AG08396 (cell line): ENCODE measurements at places on chromosomes 16 and 17.

DNA sequence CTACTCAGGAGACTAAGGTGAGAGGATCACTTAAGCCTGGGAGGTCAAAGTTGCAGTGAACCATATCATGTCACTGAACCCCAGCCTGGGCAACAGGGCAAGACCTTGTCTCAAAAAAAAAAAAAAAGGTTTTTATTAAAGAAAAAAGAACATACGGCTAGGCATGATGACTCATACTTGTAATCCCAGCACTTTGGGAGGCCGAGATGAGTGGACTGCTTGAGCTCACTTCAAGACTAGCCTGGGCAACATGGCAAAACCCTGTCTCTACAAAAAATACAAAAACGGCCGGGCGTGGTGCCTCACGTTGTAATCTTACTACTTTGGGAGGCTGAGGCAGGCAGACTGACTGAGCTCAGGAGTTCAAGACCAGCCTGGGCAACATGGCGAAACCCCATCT is 38.4 kb downstream of the RANBP10 start:
- DNase-seq, result no peak

GRCh38 chr17:45171338-45172231 is 9.9 kb downstream of the HEXIM2 start:
- DNase-seq, result no peak

GRCh38 chr16:87860553-87861299 is 8.6 kb downstream of the SLC7A5 start:
- DNase-seq, result no peak

DNA sequence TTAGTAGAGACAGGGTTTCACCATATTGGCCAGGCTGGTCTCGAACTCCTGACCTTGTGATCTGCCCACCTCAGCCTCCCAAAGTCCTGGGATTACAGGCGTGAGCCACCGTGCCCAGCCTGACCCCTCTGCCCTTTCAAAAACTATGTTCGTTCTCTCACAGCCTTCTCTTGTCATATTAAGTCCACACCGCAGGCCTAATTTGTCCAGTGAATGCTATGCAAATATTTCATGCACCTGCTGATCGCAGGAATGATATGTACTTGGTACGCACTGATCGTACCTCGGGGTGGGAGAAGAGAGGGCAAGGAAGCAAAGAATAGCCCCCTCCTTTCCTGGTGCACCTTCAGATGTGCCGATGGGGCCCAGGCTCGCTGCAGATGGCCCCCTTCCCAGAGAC is 3.0 kb upstream of the BIRC5 start:
- DNase-seq, result no peak

DNA sequence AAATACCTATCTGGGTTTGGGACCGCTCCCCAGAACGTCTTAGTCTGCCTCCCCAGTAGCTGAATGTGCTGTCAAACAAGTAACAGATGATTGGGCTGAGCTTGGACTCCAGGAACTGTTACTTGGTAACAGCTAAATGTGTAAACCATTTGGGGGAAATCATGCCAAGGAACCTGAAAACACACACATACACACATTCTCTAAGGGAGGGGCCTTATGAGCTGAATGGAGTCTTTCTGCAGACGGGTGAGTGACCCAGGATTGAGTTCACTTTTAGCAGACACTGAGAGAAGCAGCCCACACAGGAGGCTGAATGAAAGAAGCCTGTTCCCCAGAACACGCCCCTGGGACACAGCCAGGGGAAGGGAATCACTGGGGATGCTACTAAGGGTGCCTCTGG is 1.6 kb downstream of the ACLY start:
- DNase-seq, result peak; percentile 36
